ENCODE measurements at places on chromosomes 16 and 17.

- no peak for DNase-seq
Measured at GRCh38 chr17:8145811-8146210, 6.4 kb downstream of the PER1 start.

DNA sequence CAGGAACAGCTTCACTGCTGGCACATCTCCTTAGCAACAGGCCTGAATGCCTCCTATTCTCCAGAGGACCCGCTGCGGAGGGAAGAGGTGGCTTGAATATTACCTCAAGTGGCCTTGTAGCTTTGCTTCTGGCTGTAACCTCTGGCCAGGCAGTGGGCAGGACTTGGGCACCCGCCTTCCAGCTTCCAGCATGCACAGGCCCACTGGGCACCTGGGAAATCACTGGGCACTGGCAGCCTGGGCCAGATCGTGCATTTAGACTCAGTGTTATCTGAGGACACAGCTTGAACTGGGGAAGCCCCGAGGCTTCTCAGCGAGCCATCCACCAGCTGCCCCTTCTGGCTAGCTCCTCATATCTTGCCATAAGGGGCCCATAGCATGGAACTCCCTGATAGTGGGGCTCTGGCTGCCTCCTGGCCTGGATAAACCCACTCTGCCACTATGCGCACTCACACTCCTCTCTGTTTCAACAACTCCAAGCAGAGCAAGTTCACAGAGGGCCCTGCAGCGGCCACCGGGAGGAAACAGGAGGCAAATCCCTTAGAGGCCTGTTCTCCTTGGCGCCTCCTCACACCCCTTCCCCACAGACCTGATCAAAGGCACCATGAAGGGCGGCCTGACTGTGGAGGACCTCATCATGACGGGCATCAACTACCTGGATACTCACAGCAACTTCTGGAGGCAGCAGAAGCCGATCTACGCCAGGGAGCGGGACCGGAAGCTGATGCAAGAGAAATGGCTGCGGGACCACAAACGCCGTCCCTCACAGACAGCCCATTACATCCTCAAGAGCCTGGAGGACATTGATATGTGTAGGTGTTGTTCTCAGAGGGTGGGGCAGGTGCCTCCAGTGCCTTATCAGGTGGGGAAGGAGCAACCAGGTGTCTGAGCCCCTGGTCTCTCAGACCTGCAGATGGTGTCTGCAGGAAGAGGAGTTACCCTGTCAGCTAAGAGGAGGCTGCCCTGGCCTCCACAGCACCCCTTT lies 7.8 kb downstream of the ODAD4 start:
- DNase-seq, result no peak

- no peak for DNase-seq
Measured at GRCh38 chr16:1654505-1655268, 23.4 kb upstream of the JPT2 start.

DNA sequence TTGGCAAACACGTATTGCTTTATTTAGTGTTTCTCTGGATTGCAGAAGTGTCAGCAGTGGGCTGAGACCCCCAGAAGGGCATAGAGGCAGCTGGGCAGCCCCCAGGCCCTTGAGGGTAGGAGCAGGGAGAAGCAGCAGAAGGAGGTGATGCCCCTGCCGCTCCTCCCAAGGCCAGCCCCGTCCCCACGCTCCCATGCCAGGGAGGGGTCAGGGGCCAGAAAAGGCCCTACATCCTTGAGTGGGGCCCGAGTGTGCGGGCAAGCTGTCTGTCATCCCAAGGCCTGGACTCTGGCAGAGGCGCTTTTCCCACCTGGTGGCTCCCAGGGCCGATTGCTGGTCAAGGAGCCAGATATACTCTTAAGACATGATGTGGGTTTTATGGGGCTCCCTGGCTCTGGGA lies 8.2 kb upstream of the CRK start:
- DNase-seq, result no peak

DNA sequence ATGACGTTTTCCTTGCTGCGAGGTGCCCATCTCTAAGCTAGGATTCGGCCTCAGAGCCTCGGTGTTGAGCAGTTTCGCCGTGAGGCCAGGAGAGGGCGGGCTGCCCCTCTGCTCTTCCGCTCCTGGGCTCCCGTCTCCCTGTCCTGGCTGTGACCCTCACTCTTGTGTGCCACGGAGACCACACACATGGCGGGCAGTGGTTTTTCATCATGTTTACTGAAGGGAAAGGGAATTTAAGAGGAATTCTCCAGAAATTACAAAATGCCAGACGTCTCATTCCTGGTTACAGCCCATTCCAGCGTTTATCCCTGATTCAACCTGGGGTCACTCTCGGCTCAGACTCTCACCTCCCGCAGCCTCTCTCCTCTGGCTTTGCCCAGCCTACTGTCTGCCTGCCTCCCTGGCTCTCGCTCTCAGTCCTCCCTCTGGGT lies 96.8 kb upstream of the ELAC2 start:
- no peak for DNase-seq

GRCh38 chr16:48256579-48257177 lies 9.3 kb upstream of the ABCC11 start:
- DNase-seq, result no peak

GRCh38 chr17:869567-870525 lies 87.7 kb downstream of the MRM3 start:
- DNase-seq, result no peak

DNA sequence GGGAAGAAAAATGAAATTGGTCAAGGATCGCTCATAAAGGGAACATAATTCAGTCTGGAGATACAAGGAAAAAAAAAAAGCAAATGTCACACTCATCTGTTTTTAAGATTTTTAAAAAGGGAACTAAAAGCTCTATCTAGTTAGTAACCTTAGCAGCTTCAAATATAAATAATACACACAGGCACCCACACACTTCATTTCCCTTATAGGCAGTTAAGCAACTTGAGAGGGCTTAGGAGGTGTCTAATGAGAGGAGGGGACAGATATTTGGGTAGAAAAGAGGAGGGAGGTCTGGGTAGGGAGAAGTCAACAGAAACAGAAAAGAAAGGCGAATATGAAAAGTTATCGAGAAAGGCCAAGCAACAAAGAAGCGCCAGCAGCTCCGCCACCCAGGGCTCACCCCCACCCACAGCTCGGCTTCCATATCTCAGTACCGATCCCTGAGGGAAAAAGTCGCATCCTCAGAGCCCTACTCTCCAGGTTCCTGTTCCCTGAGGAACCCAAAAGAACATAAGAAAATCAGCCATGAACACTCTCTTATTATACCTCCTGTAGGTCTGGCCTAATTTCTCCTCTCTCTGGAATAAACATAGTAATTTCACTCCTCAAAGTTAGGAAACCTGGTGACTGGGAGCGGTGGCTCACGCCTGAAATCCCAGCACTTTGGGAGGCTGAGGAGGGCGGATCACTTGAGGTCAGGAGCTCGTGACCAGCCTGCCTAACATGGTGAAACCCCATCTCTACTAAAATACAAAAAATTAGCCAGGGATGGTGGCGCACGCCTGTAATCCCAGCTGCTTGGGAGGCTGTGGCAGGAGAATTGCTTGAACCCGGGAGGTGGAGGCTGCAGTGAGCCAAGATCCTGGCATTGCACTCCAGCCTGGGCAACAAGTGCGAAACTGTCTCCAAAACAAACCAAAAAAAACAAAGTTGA lies 69.6 kb upstream of the RCVRN start:
- no peak for DNase-seq

DNA sequence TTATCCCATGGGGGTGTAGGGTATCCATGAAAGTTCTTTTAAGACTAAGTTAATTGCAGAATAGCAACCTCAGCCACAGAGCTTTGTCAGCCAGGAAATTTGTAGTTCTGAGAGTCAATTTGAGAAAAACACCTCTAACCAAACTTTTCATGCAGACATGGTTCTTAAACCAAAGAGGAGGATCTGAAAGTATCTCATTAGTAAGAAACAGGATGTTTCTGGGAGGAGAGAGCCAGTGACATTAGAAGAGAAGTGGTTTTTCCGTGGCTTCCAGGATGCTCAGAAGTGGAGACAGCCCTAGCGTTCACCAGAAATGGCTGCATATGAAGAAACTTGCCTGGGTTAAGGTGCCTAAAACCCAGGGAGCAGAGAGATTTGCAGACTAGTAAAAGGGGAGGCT lies 7.9 kb downstream of the GNAO1 start:
- no peak for DNase-seq

- no peak for DNase-seq
Measured at GRCh38 chr16:13756411-13757140, 163.4 kb upstream of the ERCC4 start.

DNA sequence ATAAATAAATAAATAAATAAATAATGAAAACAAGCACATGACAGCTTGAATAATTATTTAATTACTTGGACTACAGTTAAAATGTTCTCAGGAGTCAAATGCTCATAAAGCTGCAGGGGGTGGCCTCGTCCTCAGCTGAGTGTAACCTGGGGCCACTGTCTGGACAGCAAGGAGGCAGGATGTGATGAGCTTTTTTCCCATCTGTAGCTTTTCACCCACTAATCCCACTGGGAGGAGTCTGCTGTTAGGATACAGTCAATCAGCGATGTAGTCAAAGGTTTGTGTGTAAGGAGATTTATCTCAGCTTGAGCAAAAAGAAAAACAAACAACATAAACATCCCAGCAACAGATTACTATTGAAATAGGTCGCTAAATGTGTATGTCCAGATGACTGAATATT lies 22.5 kb downstream of the ZCCHC14 start:
- DNase-seq, result no peak

DNA sequence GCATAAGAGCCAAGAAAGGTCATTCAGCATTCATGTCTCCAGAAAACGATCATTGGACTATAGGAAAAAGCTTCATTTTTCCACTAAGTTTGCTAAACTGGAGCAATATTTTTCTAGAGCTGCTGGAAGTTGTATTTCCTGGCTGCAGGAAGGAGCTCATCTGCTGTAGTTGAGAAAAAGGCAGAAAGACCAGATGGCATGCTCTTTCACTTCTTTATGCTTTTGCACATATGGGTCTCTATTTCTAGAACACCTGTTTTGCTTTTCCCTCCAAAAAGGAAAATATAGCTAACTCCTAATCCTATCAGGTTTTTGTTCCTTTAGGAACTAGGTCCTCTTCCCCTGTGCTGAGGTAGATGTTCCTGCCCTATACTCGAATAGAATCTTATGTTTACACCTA lies 61.9 kb upstream of the HLF start:
- no peak for DNase-seq

- DNase-seq, result no peak
Measured at GRCh38 chr16:50529334-50529733, 18.9 kb upstream of the NKD1 start.

DNA sequence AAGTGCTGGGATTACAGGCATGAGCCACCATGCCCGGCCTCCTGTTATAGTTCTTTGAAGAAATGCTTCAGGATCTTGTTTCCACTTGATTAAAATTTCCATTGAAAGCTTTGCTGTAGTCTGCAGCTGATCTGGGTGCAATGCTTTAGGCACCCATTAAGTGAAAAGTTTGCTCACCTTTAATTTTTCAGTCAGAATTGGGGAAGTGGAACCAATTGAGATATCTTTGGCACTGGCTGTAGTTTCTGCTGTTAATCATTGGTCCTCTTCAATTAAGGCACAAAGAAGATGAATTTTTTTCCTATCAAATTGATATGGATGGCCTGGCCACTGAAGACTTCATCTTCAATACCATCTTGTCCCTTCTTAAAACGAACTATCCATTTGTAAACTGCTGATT lies 336.1 kb upstream of the TBX2 start:
- no peak for DNase-seq

- DNase-seq, result no peak
Measured at GRCh38 chr17:62778990-62779681, 29.0 kb downstream of the MARCHF10 start.

DNA sequence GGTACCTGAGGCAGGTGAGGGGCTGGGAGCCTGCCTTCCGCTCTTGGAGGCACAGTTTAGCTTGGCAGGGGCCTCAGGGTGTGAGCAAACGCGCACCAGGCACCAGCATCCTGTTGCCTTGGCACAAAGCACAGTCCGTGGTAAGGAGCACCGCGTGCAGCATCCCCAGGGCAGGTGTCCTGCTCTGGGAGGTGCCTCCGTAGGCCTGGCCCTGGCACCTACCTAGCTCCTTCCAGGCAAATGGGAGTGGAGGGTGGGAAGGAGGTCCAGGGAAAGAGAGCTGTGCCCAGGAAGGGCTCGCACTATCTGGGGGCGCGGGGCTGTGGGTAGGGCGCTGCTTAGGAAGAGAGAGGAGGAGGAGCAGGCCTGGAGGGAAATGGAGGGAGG lies 3.1 kb upstream of the GSE1 start:
- DNase-seq, result no peak

GRCh38 chr16:24759006-24759405 lies 29.6 kb downstream of the TNRC6A start:
- DNase-seq, result no peak

DNA sequence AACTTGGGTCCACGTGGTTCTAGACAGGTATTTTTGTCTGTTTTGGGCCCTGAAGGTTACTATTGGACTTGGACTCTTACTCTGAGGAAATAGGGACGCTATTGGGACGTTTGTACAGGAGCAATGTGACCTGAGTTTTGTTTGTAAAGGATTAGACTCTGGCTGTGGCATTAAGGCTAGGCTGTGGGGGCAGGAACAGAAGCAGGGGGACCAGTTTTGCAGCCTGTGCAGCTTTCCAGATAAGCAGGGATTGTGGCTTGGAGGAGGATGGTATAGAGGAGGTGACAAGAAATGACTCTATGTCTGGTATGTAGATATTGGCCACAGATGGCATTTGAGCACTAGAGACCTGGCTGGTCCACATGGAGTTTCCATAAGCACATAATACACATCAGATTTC lies 12.8 kb downstream of the NOD2 start:
- no peak for DNase-seq

GRCh38 chr16:89257281-89257731 lies 39.8 kb downstream of the ZNF778 start:
- no peak for DNase-seq

DNA sequence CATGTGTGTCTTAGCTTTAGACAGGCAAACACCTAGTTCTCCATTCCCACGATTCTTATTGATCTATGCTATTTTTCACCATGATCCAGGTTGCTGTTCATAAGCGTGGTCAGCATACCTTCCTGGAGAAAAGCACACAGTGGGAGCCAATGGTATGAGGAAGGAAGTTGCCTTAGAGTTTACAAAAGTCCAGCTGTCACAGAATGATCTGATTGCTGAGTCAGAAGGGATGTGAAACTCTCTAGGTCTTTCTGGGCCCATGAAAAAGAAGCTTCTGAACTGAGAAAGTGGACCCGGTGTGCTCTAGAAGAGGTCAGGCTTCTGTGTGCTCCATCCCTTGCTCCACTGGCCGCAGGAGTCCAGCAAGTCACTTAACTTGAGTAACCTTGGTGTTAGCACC lies 71.0 kb upstream of the CCL1 start:
- DNase-seq, result no peak

DNA sequence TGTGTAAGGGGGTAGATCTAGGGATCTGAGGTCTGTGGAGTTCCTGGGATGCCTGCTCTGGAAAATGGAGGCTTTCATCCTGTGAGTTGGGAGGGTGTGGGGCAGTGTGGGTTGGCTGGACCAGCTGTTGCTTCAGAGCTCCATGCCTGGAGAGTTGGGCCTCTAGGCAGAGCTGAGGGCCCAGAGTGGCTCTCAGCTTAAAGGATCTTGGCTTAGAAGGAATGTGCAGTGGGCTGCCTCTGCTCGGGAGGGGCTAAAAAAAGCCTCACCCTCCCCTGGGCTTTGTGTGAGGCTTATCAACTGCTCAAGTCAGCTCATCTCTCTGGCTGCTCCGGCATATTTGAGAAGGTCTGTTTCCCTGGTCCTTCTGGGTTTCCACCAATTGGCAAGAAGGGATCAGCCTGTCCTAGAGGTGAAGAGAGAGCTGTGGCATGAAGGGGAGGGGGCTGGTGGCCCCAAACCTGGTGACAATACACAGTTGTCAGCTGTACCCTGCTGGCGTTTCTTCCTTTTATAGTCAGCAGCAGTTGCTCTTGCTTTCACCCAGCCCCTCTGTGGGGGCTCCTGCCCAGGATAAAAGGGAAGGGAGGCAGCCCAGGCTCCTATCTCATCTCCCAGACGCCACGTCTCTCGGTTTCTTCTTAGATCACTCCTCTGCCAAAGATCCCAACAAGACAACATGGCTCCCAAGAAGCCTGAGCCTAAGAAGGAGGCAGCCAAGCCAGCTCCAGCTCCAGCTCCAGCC lies at the start of gene MYL4:
Gene MYL4 (plus strand): TSS at position 605 of the 745 bp plus-strand sequence. CDS start 75 bp downstream, at position 680.
- no peak for DNase-seq

Data from T-helper 9 cell (primary cell).